ENCODE measurements at places on chromosomes 7 and 10.

GRCh38 chr7:107277331-107277730, 108.5 kb downstream of the HBP1 start:
- DNase-seq: no peak

GRCh38 chr10:79929409-79929904, 19.4 kb downstream of the SFTPD start:
- peak; percentile 79 for DNase-seq

GRCh38 chr10:51000164-51000563, 74.1 kb upstream of the PRKG1 start:
- DNase-seq: no peak

DNA sequence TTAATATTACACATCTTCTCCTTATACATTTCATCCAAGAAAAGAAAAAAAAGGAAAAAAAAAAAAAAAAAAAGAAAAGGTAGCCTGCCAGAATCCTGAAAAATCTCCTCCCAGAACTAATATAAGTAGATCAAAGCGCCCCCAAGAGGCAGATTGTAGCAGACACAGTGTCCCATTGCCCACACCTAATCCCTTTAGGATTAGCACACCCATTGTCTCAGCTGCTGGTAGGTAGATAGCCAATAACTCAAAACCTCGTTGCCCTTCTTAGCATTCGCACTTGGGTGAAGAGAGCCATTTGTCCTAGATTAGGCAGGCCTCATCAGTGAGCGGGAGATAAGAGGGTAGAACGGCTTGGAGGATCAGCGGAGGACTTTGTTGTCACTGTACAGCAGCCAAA, 100.2 kb upstream of the SORCS1 start:
- no peak for DNase-seq

- DNase-seq: no peak
Measured at GRCh38 chr7:150334108-150334507, 7.3 kb downstream of the RARRES2 start.

- no peak for DNase-seq
Measured at GRCh38 chr7:84069999-84070500, 124.5 kb downstream of the SEMA3A start.

GRCh38 chr7:134016223-134016941, 110.8 kb upstream of the LRGUK start:
- DNase-seq: no peak

GRCh38 chr10:84335516-84335915, 7.1 kb downstream of the CCSER2 start:
- no peak for DNase-seq

- DNase-seq: no peak
Measured at GRCh38 chr7:154721086-154721485, 281.8 kb downstream of the PAXIP1 start.

DNA sequence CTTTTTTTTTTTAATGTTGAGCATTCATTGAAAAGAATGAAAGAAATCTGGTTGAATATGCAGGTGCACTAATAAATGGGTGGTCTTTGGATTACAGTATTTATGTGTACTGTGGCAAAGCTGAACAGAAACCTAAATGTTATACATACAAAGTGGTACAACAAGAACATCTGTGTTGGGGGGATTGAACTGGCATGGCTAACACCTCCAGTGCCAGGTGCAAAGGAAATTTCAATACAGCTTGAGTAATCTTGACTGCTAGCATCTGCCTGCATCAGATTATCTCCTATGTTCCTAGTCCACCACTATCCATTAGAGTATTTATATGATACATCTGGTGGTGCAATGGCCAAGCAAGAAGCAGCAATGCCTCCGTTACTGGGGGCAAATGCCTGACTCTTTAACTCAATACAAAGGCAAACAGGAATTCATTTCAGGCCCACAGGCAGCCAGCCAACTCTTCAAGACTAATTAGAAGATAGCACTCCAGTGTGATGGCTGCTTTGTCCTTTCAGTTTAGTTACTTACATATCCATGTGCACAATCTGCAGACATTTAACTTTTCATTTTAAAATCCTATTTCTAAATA, 220.5 kb upstream of the ETV1 start:
- DNase-seq: no peak

DNA sequence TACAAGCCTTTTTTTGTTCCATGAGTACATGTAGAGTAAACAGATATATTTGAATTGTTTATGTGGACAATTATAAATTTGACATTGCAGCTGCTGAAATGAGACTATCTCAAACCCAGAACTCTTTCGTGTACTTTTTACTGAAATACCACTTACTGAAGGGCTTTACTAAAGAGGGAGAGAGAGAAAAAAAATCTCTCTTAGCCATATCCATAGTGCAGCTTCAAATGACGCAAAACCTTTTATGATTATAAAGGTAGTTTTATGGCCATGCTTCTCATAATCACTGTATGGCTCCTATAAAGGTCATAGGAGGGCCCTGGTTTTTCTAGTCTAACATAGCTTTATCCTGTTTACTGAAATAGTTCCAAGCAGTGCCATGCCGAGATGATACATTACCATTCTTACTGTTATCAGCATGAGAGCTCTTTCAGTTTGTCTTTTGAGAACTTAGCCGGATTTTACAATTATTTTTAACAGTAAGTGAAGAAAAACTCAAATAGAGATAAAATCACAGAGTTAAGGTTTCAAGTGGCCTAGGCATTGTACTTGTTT, 35.1 kb downstream of the KCND2 start:
- no peak for DNase-seq

DNA sequence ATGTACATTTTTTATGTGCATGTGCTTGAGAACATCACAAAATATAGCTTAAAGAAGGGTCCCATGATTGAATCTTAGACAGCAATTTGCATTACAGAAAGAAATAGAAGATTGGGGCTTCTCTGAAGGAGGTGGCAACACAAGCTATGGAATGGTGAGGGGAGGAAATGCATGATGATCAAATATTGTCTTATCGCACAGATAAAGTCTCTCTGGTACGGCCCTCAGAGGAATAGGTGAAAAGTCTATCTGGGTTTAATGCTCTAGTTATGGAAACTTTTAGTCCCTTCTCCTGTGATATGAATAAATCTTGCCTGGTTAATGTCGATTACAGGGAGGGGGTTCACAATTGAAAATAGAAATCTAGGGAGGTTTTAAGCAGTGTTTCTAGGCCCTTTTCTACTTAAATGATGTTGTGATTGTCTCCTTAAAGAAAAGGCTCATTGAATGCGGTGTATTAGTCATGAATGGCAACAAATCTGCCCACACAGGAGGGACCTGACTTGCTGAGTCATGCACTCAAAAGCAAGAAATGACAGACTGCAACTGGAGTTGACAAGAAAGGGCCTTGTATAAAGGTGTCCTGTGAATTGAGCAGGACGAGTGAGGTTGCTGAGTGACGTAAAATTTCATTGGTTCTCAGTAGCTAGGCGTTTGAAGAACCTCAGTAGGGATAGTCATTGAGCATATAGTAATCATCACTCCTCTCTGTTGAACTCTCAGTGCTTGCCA, 133.4 kb upstream of the CSTF2T start:
- DNase-seq: no peak

- DNase-seq: no peak
Measured at GRCh38 chr10:30804478-30805055, 175.0 kb upstream of the LYZL2 start.

- DNase-seq: no peak
Measured at GRCh38 chr7:151451626-151452571, 12.0 kb upstream of the CRYGN start.

GRCh38 chr10:89926736-89927135, 225.3 kb downstream of the KIF20B start:
- no peak for DNase-seq

GRCh38 chr7:133511252-133511651, 258.4 kb downstream of the EXOC4 start:
- DNase-seq: no peak

DNA sequence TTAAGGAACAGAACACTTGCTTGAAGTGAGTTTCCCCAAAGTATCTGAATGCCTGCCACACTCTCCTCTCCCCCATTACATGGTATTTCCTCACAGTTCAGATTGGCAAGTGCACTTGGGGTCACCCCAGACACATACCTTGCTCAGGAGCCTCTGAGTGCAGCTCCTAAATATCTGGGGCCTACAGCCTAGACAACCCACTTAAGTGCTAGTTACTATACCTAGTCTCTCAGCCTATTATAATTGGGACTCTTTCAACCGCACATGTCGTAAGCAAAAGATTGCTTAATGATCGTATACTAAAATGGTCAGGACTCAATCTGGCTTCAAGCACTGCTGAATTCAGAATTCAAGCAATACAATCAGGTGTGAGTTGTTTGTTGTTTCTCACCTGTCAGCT, 19.9 kb downstream of the TMEM176B start:
- no peak for DNase-seq

GRCh38 chr10:71635251-71635866, 84.2 kb downstream of the C10orf105 start:
- DNase-seq: no peak

- DNase-seq: no peak
Measured at GRCh38 chr10:131915990-131916766, 15.4 kb downstream of the PPP2R2D start.

DNA sequence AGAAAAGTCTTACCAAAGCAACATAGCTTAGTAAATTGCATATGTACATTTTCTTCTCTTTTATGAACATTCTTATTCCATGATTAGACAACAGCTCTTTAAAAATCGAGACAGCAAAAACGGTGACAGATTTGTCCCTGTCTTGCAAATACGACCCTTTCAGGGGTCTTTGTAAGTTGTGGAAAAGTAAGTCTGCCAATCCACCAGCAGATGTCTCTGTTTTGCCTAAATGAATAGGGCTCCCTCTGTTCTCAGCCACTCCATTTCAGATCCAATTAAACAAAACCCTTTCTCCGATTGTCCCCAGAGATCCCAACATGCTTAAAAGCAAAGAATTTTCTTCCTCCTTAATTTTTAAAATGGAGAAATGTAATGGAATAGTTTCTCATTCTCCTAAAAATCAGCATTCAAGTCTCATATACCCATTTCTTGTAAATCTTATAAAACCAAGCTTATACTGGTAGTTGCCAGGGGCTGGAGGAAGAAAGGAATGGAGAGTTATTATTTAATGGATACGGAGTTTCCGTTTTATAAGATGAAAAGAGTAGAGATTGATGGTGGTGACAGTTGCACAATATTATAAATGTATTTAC, 61.0 kb upstream of the NFE2L3 start:
- DNase-seq: no peak

- DNase-seq: no peak
Measured at GRCh38 chr7:157905651-157906461, 569.1 kb downstream of the DNAJB6 start.

DNA sequence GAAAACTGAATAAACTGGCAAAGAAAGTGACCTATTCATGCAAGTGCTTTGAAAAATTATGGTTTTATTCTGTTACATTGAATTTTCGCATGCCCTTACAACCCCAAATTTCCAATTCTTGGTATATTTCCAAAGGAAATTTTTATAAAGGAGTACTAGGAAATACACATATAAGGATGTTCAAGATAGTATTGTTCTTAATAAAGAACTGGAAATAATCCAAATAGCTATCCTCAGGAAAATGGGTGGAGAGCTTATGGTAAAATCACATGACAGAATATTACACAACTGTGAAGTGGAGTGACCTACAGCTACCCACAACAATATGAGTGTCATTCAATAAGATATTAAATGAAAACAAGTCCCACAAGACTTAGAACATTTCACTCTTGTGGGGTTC, 138.9 kb upstream of the BMPER start:
- no peak for DNase-seq

GRCh38 chr7:1563981-1564602, 5.7 kb downstream of the PSMG3 start:
- DNase-seq: no peak
